Pancreas (tissue), 10 donors: ENCODE measurements at places on chromosomes 6 and 20. TPM values are rescaled to one million over a fixed set of nuclear protein-coding genes. Genes with fewer than 3 reads are reported as not detected.

DNA sequence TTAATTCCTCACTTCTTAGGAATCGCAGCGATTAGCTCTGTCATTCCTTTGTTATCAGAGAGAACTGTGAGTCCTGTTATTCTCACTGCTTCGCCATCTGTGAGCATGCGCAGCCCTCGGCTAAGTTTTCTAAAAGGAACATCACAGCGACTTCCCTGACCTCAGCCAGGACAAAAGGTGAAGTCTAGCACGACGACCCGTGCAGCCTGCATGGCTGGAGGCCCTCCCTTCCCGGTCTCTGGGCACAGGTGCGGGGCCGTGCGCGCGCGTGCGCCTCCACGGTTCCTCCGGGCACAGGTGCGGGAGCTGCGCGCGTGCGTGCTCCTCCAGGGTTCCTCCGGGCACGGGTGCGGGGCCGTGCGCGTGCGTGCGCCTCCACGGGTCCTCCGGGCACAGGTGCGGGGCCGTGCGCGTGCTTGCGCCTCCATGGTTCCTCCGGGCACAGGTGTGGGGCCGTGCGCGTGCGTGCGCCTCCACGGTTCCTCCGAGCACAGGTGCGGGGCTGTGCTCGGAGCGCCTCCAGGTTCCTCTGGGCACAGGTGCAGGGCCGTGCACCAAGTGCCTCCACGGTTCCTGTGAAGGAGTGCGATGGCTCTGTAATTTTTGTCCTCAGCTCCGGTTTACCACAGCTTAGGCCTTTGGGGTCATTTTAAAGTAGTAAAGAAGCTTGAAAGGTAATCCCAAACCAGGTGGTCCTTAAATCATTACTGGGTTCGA is 212.3 kb downstream of the ERMARD start:
- DNase-seq, result no peak

- DNase-seq, result no peak
These were observed 261.4 kb upstream of the IRAK1BP1 start for GRCh38 chr6:78605909-78606446.

GRCh38 chr6:36825452-36825851 is 13.8 kb downstream of the CPNE5 start:
- DNase-seq, result no peak

SALL4 gene
- 1.1 TPM for total RNA-seq

- DNase-seq, result no peak
These were observed 241.2 kb downstream of the UST start for GRCh38 chr6:148987982-148988381.

DNA sequence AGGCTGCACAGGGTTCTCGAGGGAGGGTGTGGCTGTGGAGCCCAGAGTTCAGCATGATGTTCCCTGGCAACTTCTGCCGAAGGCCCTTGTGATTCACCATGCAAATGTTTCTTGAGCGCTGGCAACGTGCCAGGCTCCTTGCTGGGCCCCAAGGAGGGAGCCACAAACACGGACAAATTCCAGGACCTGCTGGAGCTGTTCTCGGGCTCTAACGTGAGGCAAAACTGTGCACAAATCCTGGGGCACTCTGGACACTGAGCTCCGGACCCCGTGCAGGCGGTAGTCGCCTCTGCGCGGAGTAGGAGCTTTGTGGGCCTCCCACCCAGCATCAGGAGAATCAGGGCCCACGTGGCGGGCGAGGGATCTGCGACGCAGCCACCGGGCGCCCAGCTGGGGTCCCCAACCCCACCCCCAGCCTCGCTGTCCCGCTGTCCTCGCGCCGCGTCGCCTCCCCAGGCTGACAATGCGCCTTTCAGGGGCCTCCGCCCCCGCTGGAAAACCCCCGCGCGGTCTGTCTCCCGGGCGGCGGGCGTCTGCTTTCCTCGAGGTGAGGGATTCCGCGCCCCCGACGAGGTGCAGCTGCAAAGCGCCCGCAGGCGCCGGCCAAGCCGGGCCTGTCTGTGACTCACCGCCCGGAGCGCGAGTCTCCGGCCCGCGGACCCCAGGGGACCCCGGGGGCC is 31.7 kb upstream of the SCUBE3 start:
- DNase-seq, result peak; percentile 61

ACSS1 gene
- total RNA-seq, result 34.5 TPM

MTG2 gene
- total RNA-seq, result 13.1 TPM

GRCh38 chr6:16277101-16277981 is 39.0 kb downstream of the GMPR start:
- DNase-seq, result no peak

DNA sequence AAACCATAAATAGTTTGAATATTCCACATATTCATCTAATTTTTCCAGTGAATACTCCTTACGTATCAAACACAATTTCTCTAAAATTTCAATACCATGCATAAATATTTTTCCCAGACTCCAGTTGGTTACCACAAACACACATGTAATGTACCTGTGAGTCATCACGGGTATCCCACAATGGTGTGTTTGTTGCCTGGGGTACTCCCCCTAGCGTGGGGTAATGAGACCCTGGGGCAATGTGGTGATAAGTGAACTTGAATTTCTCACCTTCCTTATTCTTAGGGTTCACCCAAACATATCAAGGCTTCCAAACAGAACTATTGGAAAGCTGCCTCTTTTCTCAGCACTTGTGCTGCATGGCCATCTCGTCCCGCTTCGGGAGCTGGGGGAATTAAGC is 51.0 kb downstream of the STX7 start:
- no peak for DNase-seq

HLA-DRB1 gene
- 165 TPM for total RNA-seq

VWA7 gene
- 5.0 TPM for total RNA-seq

DNA sequence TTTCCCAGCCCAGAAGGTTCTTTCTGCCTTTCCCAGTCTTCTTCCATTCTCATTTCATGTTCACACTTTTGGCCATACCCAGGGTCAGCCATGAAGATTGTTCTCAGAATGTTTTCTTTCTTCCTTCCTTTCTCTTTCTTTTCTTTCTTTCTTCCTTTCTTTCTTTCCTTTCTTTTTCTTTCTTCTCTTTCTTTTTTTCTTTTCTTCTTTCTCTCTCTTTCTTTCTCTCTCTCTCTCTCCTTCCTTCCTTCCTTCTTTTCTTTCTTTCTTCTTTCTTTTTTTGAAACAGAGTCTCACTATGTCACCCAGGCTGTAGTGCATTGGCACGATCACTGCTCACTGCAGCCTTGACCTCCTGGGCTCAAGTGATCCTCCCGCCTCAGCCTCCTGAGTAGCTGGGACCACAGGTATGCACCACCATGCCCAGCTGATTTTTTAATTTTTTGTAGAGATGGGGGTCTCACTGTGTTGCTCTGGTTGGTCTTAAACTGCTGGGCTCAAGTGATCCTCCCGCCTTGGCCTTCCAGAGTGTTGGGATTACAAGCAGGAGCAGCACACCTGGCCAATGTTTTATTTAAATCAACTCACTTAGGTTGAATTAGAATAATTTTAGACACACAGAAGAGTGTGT is 13.1 kb upstream of the FAM110A start:
- DNase-seq, result no peak

GRCh38 chr6:72653026-72653425 is 31.2 kb downstream of the KCNQ5 start:
- no peak for DNase-seq

DNA sequence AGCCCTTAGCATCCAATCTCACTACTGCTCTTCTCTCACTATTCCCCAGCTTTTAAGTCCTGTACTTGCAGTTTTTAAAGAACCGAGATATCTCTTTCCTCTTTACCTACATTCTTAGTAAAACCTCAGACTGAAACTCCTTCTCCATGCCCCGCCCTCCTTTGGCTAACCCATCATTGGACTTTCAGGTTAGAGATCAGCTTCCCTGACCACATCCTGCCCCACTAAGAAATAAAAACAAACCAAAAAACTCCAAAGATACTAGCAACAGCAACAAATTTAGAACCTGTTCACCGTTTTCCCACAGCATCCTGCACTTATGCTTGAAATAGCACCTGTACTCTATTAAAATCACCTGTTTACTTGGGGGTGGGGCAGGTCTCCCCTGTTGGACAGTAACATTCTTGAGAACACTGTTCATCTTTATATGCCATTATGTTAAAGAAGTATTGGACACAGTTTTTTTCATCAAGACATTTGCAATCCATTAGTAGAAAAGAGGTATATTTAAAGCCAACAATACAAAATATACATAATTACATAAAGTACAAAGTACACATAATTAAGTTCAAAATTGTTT is 16.3 kb upstream of the SMAP1 start:
- no peak for DNase-seq

GRCh38 chr6:157625764-157626163 is 197.3 kb upstream of the SNX9 start:
- DNase-seq, result no peak

C20orf141 gene
- total RNA-seq, result not detected

KIF25 gene
- 0.28 TPM for total RNA-seq

PSORS1C2 gene
- not detected for total RNA-seq

GINS1 gene
- 0.52 TPM for total RNA-seq

DNA sequence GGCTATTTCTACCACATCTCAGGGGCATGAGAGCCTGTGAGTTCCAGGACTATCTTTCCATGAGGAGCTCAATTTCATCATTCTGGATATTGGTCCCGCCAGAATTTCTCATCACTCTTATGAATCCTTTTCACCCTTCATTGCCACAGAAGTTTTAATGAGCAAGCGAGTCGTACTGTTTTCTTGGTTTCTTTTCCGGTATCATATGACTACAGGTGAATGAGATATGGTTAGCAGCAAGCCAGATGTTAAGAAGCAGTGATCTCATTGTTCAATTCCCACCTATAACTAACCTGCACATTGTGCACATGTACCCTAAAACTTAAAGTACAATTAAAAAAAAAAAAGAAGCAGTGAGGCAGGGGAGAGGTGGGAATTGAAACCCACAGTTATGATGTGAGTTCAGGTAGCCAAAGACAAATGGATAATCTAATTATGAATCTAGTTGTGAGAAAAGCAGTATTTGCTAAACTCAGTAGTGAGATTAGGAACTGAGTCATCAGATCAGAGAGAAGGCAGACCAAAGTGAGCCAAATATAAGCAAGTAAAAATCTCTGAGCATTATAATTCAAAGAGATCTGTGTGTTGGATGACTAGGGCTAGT is 78.0 kb upstream of the ELOVL5 start:
- DNase-seq, result no peak

- no peak for DNase-seq
These were observed 2.7 kb downstream of the SLC35B3 start for GRCh38 chr6:8432614-8433013.

DNA sequence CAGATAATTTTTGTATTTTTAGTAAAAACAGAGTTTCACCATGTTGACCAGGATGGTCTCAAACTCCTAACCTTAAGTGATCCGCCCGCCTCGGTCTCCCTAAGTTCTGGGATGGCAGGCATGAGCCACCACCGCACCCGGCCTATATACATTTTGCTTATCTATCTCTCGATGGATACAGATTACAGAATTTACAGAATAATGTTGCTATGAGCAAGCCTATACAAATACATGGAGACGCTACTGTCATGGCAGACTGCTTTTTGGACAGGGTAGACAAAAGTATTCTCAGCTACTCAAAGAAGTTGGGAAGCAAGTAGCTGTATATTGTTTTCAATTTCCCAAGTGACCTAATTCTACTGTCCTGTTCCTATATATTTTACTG is 1.6 kb downstream of the HSPA1L start:
- DNase-seq, result no peak

DNA sequence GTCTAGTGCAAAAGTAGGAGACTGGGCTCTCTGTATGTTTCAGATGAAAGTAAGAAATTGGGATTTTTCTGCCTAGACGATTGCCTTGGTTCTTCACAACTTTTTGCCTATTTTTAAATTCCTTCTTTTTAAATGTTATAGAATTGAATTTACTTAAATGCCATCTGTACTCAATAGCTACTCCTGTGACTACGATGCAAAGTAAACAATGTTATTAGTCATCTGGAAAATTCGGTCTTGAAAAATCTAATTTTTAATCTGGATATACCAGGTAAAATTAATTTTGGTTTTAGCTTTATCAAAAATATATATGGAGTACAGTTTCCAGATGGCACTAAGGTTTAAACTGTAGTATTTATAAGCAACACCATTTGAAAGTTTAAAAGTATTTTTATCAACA is 472.2 kb downstream of the UTRN start:
- DNase-seq, result no peak

GRCh38 chr6:149628875-149629510 is 19.5 kb downstream of the KATNA1 start:
- DNase-seq, result no peak

LAMA2 gene
- total RNA-seq, result 6.0 TPM

PRL gene
- not detected for total RNA-seq

DNA sequence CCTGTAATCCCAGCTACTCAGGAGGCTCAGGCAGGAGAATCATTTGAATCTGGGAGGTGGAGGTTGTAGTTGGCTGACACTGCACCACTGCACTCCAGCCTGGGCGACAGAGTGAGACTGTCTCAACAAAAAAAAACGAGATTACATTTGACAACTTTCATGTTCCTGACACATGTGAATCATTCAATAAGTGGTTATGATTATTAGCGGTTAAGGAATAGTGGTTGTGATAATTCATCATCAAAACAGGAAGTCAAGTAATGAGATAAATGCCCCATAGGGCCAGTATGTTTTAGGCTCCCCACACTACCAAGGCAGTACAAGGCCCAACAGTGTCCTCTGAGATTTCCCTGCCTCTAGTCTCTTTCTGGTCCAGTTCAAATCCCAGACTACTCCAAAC is 2.5 kb downstream of the HDDC2 start:
- no peak for DNase-seq

SCRT2 gene
- total RNA-seq, result not detected

- no peak for DNase-seq
These were observed 579.5 kb downstream of the TFAP2B start for GRCh38 chr6:51398064-51398705.

CST1 gene
- total RNA-seq, result not detected

GNAS-AS1 gene
- 0.56 TPM for total RNA-seq

GRCh38 chr6:18034798-18035202 is 47.4 kb upstream of the KIF13A start:
- DNase-seq, result peak; percentile 39

- DNase-seq, result no peak
These were observed 327.0 kb downstream of the NRN1 start for GRCh38 chr6:5679691-5680090.

DNA sequence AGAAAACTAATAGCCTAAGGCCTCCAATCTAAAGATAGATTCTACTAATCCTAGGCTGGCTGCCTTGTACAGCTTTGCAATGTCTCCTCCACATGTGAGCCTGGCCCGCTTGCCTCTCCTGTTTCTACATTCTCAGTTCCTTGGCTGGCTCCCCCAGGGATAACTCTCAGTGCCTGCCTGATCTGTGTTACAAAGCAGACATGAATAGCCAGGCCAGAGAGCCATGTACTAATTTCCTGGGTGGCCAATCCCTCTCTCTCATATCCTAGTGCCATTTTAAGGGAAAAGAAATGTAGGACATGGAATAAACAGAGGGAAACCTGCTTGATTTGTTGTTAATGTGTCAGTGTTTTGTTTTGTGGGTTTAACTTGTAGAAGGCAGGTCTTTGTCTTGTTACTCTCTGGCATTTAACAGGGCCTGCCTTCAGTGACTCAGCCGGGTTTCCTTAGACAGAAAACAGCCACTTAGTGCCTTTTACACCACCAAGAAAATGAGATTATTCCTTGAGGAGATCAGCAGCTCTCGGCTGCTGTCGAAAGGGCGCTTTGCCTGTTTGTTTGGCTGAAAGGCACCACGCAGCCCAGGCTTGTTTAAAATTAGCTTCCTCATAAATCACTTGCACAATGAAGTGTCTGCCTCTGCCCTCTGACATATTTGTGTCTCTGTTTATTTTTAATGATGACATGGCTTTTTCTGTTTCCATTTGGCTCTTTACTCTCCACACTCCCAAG is 702.7 kb downstream of the MAFB start:
- DNase-seq, result no peak

SUMO4 gene
- 0.97 TPM for total RNA-seq

MOCS3 gene
- 2.3 TPM for total RNA-seq
